GM04503 (cell line): ENCODE measurements at places on chromosomes 6 and 20.
A peak's percentile ranks its signal among the peaks of the same experiment; 100 is the strongest.

- no peak for DNase-seq
These were observed 403.9 kb upstream of the SULF2 start for GRCh38 chr20:48189181-48189580.

DNA sequence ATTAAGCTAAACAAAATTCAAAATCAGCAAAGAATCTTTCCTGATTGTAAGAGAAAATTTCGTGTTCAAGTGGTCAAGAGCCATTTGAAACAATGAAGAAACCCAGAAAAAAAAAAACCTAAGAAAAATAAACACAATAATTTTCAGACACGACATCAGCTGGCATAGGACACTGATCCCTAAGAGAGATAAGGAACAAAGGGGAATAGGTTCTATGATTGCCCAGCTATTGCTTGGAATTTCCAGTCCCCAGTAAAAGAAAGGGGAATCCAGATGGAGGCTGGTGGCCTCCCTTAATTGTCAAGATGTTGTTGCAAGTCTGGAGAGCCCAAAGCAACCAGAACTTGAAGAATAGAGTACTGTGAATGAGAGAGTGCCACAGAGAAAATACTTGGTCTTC, 48.5 kb downstream of the COL12A1 start:
- no peak for DNase-seq

DNA sequence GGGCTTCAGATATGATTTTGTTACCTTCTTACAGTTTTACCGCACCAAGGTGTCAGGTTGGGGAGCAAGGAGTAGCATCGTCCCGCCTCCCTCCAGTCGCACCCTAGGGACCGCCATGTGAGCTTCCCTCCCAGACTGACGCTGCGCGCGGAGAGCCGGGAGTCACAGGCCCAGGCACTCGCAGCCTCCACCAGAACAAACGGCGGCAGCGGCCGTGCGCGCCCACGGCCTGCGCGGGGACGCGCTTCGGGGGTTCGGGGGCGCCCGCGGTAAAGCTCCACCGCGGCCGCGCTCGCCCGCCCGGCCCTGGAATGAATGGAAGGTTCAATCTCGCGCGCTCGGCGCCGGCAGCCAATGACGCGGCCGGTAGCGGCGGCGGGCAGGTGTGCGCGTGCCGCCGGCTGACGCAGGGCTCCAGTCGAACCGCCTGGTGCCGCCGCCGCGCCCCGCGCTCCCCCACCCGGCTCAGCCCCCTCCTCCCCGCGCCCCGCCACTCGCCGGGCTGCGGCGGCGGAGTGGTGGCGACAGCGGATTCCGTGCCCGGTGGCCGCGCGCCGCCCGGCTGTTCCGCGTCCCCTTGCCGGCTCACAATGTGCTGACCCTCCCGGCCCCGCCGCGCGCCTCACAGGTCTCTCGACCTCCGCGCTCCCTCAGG, 16.5 kb upstream of the LIN28B start:
- DNase-seq: no peak

DNA sequence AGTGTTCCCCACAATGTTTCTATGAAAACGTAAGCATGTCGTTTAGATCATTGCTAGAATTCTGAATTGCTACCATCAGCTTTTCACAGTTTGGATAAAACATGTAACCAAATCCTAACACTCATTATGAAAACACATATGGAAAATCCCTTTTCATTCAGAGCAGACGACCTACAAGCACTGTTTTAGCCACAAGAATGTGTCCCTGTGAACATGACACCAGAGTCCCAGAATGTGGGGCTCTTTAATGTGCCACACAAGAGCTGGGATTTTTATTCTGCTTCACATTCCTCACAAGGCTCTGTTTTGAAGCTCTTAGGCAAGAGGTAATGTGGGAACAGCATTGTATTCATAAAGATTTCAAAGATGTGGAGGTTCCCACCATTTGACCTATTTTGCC, 141.1 kb upstream of the CITED2 start:
- peak; percentile 51 for DNase-seq

DNA sequence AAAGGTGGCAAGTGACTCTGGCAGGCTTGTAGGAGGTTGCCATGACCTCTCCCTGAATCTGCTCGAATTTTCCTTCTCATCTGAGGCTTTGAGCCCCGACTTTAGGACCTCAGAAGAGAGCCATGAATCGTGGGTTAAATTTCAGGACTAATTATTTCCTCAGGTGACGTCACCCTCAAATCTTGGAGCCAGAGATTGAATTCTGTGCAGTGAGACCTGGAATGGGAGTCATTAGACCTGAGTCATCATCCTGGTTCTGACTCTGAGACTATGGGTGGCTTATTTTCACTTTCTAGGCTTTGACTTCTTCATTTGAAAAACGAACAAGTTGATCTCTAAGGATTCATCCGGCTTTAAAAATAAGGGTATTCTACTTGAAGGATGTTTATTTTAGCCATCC, 48.5 kb upstream of the PDYN start:
- DNase-seq: peak; percentile 27

- no peak for DNase-seq
These were observed 150.8 kb upstream of the PMEPA1 start for GRCh38 chr20:57860576-57860975.

- DNase-seq: no peak
These were observed 102.3 kb downstream of the HIVEP2 start for GRCh38 chr6:142842418-142843261.

GRCh38 chr20:43252761-43253160, 63.1 kb upstream of the PTPRT start:
- no peak for DNase-seq

GRCh38 chr20:53294804-53295203, 298.8 kb downstream of the ZNF217 start:
- no peak for DNase-seq

DNA sequence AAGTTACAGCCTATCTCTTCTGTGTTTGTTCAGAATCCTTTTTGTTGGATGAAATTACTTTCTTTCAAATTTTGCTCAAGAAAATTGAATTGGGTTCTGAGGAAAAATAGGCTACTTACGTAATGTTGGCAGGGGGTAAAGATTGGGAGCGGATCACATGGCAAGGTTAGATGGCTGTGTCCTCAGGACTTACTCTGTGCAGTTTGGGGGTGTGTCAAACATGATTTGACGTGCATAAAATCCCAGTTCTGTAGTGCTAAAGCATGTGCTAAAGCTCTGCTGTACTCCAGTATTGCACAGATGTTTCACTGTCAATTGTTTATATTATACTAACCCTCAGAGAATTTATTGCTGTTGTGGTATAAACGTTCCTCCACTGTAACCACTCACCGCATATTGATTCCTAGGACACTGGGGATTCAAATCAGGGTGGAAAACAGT, 2.6 kb downstream of the NT5E start:
- peak; percentile 49 for DNase-seq

DNA sequence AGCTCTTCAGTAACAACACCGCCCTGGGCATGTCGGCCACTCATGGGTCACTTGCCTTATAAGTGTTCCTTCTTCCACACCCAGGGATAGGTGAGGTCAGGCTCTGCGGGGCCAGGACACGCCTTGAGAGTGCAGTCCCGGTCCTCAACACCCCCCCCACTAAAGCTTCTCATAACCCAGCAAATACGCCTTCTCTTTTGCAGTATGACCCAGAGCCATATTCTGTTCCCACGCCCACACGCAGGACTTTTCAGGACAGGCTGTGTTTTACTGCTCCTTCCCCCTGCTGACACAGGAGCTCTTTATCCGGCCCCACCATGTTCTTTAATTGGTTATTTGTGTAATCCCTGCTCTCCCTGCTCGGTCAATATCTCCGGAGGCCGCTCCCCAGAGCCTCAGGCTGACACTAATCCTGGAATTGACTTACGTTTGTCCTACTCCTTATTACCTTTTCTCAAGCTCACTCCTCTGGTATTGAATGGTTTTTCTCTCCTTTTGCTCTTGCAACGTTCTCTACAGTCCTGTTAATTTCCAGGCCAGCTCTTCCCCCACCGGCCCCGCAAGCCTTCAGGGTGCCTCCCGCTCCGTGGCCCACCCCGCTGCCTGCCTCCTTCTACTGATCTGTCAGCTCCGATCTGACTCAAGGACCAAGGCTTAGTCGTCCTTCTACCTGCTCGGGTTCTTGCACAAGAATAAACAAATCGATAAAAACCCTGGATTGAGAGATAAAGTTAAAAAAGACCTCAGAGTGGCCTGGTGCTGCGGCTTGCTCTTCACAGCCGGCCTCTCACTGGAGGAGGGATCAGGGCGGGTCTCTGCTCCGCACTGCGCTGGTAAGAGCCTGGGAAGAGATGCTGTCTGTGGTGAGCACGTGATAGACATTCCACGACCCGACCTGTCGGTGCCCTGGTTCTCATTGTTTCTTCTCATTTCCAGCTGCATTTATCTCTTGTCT, 357.5 kb downstream of the ZFAND3 start:
- DNase-seq: no peak

DNA sequence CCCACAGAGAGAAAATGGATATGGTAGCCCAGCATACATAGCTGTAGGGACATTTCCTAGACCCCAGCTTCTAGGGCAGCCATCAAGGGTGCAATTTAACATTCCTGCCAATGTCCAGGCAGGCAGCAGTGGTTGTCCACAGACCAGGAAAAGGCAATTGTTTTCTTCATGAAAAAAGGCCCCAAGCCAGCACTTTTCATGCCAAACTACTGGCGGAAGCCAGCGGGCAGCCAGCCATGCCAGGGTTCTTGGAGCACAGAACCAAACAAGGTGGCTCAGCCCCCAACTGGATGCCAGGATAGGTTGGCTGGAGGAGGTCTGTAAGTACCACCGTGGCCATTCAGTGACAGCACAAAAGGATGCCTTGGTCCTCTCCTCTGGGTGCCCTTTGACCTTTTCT, 94.6 kb downstream of the BANF2 start:
- DNase-seq: no peak

DNA sequence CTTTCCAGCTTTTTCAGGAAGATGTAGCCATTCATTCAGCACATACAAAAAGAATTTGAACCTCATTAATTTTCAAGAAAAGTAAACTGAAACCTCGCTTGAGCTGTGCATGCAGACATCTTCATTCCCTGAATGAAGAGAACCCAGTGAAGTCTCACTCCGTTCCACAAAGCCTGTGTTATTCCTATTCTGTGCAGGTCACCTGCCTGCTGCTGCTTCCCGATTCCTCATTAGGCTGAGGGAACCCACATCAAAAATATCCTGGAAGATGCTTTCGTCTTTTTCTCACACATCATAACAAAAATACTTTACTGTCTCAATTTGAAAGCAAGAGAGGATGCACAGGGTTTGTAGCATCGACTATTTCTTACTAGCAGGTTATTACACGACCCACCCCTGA, 40.1 kb downstream of the TRMT6 start:
- no peak for DNase-seq

- no peak for DNase-seq
These were observed 719.7 kb upstream of the MARCKS start for GRCh38 chr6:113137426-113137825.

DNA sequence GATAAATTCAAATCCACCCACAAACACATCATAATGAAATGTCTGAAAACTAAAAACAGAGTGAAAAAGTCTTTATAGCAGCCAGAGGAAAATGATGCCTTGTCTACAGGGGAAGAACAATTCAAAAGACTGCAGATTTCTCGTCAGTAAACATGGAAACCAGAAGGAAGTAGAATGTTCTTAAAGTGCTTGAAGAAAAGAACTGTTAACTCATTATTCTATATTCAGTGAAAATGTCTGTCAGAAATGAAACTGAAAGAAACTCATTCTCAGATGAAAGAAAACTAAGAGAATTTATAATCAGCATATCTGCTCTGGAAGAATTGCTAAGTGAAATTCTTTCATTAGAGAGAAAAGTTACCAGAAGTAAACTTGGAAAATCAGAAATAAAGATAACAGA, 416.1 kb downstream of the TBC1D32 start:
- no peak for DNase-seq

GRCh38 chr6:55069132-55069781, 105.1 kb upstream of the HCRTR2 start:
- DNase-seq: peak; percentile 9

- DNase-seq: no peak
These were observed 11.5 kb upstream of the TENT5A start for GRCh38 chr6:81763968-81764367.

GRCh38 chr6:43873806-43874714, 104.0 kb downstream of the VEGFA start:
- no peak for DNase-seq

DNA sequence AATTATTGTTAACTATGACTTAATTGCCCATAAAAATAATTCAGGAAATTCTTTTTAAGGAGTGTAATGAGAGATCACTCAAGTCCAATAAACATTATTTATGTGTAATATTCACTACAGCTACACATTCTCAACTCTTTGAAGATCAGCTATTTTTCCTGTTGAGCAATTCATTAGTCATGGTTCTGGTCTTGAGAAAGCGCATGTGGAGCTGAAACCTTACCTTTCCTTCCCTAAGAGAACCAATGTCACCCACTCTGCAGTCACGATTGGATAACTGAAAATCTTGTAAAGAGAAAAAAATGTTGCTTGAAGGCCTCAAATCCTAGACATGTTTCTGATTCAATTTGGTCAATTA, 736.9 kb upstream of the MARCKS start:
- peak; percentile 94 for DNase-seq

DNA sequence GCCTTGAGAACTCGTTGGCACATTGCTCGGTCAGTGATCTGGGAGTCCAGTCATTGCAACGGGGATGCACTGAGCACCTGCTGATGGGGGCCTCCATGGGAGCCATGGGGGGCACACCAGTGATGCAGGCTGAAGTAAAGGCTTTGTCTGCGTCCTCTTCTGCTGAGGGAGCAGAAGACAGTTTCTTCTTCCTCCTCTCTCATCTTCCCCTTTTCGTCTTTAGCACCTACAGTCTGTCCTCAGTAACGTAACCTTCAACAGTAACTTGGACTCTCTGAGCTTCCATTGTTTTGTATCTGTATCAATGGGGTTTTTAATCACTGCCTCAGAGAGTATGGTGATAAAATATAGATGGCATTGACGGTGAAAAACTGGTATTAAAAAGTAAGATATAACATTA, 240.0 kb downstream of the TMEM242 start:
- DNase-seq: no peak

DNA sequence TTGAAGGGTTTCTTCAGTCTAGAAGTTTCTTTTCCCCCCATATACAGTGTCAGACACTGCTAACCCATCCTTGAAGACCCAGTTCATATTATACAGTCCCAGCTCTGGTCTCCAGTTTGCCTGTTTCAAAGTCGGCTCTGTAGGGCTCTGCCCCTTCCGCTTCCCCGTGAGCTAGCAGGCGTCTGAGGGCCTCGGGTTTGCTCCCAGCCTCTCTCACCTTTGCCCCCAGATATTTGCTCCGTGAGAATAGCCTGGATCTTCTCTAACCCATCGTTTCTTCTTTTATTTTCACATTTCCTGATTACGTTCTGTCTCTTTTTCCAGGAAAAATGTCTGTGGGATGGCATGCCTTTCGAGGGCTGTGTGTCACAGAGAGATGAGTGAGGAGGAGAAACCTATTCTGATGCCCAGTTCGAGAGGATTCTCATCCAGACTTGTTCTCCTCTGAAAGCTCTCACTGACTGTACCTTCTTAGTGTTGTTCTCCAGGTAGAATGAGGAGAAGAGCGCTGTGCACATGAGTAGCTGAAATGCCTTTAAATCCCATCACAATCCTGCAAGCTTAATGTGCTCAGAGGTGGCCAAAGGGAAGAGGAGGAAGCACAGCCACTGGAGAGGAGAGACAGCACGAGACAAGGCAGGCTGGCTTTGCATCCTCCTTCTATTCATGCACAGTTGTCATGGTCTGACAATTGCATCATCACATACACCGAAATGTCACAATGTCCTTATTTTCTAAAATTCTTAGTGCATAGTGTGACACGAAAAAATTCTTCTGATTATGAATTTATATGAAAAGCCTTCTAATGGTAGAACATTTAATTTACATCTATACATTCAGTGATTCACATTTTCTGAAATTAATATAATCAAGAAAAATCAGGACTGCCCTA, 171.1 kb downstream of the FOXA2 start:
- DNase-seq: no peak
